Choroid plexus epithelial cell (primary cell): ENCODE measurements at places on chromosomes 16 and 17.

GRCh38 chr17:15483431-15483830 lies 16.0 kb upstream of the CDRT4 start:
- no peak for DNase-seq

DNA sequence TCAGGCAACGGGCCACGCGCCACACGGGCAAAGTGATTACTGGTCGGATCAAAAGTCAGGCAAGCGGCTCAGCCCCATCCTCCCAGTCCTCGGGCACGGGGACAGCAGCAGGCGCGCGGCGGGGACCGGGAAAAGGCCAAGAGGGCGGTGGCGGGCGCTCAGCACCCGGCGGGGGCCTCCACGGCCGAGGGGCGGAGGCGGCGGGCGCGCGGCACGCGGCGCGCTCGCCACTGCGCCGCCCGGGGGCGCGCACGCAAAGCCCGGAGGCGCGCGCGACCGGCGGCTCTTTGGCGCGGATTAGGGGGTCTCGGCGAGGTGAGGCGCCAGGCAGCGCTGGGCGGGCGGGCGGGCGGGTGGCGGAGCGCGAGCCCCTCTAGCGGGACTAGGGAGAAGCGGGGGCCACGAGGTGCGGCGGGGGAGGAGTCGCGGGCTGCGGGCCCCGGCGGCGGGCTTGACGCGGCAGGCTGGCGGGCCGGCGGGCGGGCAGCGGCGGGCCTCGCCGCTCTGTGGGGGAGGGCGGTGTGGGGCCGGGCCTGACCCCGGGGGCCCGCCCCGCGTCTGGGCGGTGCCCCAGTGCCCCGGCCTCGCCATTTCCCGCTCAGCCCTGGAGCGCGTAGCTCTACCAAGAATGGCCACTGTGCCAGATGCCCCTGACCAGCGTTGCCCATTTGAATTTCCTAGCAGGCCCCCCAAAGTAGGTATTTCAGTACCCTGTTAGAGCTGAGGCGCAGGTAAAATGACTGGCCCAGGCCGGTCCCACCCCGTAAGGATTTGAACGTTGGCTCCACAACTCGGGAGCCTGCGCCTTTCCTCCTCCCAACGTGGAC lies at the start of the genes ACACA and TADA2A:
Gene ACACA (minus strand): TSS at position 202 of the 827 bp plus-strand sequence. CDS start 537 bp downstream, outside the sequence.
Gene TADA2A (plus strand): TSS at position 252 of the 827 bp plus-strand sequence. CDS start 4,480 bp downstream, outside the sequence.
- peak; percentile 60 for DNase-seq

DNA sequence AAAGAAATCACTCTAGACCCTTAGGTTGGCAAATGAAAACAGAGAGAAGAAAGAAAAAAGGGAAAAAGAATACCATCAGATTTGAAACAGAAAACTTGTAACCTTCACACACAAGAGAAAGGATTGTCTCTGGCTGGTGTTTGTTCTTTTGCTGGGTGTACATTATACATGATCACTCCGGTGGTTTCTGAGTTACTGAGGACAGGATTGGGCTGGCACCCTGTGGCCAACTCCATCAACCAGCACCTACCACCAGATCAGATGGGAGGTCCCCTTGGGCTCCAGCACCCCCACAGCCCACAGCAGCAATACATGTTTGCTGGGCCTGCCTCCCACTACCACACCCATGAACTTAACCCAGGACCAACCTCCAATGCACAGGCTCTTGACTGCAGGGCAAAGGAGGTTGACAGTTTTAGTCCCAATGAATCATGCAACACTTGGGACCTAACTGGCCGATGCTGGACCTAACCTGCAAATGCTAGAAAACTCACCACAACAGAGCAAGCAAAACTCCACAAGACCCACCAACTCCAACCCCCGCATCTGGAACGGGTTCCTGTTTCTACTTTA lies 308.3 kb downstream of the SOX9 start:
- no peak for DNase-seq

GRCh38 chr17:79048826-79049755 lies 25.1 kb downstream of the C1QTNF1 start:
- no peak for DNase-seq

GRCh38 chr16:56357241-56357764 lies 68.0 kb downstream of the AMFR start:
- peak; percentile 73 for DNase-seq

GRCh38 chr17:64064331-64064730 lies 43.9 kb upstream of the ICAM2 start:
- DNase-seq = no peak

DNA sequence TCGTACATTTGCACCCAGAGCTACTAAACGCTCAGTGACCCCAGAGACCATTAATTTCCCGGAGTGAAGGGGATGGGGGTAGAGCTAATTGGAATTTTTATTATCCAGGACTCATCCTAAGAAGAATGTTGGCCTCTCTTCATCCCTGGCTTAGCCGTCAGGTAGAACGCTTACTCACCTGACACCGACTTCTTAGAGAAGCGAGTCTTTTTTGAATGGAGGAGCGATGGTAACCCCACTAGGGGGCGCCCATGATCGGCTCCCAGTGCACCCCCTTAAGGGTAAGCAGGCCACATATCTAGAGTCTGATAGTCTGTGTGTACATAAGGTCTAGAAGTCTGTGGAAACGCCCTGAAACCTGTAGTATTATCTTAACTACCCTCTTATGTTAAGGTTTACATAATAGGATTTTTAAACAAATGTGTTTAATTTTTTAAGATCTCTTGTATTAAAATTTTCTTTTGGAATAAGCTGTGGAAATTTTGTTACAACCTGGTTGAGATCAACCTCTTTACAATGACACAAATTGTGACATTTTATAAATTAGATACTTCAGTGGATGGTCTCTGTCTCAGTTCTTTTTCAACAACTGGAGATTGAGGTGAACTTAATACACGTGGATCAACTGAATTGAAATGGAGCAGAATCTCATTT lies 229.8 kb downstream of the CPPED1 start:
- peak; percentile 50 for DNase-seq

DNA sequence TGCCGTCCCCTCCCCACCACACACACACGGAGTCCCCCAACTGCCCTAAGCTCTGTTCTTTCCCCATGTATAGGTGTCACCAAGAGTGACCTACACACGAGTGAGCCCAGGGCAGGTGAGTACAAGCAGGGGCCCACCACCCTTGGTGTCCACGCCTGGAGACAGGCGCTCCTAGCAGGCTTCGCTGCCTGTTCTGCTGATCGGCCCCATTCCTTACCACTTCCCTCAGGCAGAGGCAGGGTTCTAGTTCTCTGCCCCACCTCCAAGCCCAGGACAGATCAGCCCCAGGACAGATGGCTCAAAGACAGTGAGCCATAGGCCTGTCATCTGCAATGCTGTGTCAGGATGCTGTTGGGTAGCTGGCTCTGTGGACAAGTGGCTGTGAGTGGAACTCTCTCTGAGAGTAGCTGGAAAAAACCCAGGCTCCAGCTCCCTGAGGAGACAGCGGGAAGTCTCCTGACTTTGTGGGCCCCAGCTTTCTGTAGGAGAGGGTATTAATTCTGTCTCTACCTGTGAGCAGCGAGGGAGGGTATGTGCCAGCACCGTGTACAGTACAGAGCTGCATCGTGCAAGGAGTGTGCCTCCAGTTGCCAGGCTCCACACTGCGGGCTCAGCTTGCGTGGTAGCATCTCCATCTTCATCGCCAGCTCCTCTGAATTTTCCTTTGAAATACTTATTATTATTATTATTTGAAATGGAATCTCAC lies 897 bp downstream of the TP53I13 start:
- no peak for DNase-seq

DNA sequence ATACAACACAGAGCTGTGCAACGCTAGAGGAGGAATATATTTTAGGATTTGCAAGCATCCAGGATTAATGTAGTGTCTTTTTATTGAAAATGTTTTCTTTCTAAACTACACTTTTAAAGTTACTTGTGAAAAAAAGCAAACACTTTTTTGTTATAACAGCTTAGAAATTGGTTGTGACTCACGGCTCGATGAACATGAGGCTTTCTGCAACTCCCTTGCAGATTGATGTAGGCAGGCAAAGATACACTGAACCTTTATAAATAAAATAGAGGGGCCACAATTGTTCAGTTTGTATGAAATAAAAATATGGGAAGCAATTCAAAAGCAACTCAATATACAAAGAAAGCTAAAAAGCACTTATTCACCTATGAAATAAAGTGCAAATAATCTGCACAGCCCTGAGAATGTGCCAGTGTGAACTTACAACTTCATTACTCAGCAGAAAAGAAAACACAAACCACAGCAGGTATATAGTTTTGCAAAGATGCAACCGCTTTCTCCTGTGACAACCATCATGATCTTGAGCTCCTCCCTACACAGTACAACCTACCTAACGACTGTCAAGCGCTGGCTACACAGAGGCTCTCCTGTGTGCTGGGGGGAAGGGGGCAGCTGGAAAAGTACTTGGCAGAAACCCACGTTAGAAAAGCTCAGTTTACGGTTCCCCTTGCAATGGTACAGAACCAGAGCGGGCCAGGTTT lies 948 bp downstream of the LUC7L start:
- peak; percentile 35 for DNase-seq

DNA sequence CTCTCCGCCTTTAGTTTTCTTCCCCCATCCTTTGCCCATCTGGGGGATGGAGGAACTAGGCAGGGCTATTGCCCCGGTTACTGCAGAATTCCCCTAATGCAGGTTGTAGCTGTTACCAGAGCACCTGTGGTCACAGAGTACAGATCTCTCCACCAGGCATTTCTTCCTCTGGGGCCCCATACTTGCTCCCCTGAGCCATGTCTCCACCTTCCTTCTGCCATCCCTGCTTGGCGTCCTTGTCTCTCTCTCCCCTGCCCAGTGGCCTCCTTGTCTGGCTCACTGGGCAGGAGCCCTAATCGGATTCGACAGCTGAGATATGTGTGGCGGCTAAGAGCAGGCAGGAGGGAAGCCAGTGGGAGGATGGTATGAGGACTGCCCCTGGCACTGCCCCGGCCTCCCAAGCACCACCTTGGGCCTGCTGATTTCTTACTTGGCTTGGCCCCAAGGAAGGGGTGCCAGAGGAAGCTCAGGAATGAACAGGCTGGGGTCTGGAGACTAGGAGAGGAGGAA lies 2.0 kb downstream of the RARA start:
- DNase-seq = no peak

DNA sequence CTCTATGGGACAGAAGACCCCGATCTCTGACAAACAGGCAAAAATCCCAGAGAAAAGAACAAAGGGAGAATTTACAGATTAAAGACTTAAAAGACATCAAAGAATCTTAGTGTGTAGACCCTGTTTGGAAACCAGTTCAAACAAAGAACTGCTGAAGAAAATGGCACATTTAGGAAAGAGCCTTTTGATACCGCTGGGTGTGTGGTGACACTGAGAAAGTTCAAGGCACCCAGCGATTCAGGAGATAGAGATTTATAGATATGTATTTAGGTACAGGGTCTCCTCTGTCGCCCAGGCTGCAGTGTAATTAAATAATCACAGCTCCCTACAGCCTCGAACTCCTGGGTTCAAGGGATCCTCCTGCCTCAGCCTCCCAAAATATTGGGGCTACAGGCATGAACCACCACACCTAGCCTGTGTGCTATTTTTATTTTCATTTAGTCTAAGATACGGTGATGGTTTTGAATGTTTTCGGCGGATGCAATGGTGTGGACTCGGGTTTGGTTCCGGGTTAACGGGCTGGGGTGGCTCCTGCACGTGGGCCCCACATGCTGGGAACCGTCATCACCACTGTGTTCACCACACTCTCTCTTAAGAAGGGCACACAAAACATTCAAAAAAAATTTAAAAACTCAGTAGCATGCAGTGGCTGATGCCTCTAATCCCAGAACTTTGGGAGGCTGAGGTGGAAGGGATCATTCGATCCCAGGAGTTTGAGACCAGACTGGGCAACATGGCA lies 114.0 kb downstream of the ZNF778 start:
- DNase-seq = no peak

DNA sequence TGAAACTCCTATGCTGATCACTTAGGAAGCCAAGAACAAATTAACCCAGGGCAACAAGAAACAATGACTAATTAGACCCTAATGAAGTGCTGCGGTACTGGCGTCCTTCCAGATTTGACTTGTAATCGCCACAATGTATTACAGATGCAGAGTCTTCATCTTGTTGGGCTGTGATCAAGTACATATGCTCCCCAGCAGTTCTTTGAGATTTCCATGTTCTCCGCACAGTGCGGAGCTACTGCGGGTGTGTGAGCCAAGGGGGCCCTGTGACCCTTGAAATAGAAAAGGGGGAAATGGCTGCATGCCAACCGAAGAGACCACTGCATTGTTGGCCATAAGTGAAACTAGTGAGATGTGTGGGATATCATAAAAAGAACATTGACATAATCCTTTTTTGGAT lies 469.9 kb downstream of the MAF start:
- no peak for DNase-seq

DNA sequence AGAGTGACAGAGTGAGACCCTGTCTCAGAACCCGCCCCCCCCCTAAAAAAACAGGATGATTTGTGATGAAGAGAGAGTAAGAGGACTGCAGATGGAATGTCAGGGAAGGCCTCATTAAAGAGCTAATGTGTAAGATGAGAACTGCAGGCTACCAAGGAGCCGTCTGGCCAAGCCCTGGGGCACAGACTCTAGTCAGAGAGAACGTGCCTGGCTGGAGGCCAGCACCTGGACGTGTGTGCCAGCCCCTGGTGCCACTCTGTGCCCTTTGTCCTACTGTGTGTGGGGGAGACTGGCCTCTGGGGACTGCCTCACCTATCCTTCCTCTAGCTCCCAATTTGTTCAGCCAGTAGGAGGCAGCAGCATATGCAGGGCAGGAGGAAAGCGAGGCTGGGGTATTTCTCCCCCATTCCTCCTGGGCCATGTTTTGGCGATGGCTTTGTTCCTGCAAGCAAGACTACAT lies 37.1 kb downstream of the KNOP1 start:
- no peak for DNase-seq

DNA sequence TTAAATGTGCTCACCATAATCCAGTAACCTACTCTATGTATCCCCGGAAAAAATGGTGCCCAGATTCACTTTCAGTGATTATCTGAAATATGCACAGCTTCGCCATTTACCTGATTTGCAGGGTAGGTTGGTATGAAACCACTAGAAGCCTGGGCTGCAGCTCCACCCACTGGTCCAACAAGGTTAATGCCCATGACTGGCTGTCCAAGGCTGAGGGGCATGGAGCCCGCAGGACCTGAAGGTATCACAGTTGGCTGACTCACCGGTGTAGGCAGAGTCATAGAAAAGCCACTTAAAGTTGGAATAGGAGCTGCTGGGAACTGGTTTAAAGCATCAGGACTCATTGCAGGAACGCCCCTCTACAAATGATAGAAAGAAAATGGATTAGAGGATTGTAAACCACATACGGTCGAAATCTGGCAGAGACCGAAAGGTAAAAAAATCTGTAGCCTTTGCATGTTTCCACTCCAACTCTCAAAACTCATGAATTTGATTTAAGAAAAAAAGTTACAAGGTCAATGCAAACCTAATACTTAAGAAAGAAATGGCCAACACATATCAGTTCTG lies 38.6 kb downstream of the SYNRG start:
- peak; percentile 62 for DNase-seq

GRCh38 chr16:2404099-2404498 lies 25.1 kb upstream of the CCNF start:
- no peak for DNase-seq

- DNase-seq = peak; percentile 93
Observed at GRCh38 chr17:17356149-17356930, 53.2 kb downstream of the NT5M start.
